ENCODE measurements at places on chromosomes 11 and 22.

DNA sequence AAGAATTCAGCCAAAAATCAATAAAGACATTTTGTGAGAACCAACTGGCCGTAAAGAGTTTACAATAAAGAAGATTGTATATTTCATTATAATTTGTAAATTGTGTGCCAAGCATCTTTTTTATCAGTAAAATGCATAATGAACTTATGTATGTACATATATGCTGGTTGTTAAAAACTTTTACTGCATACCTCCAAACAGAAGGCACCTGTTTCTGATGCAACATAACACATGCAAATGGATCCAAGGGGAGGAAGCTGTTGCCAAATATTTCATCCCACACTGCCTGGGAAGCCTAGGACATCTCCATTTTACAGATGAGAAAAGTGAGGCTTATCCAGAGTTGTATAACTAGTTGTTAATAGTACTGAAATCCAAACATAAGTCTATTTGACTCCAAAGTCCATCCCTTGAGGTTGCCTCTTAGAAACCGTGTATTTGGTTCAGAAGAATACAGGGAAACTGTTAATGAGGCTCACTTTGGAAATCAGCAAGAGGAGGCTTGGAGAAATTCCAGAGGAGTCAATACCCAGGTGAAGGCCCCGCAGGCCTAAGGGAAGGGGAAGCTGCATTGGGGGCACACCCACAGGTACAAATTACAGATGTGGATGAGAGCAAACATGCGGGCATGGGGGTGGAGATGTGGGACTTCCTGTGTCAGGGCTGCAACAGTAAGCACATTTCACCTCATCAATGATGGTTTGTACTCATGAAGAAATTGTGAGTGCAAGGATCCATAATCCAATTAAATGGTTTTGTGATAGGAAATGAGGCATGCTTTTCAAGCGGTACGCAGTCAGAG is 51.1 kb downstream of the RCN1 start:
- no peak for DNase-seq

GRCh38 chr22:38844315-38845003 is 631 bp upstream of the NPTXR start:
- DNase-seq, result no peak

DNA sequence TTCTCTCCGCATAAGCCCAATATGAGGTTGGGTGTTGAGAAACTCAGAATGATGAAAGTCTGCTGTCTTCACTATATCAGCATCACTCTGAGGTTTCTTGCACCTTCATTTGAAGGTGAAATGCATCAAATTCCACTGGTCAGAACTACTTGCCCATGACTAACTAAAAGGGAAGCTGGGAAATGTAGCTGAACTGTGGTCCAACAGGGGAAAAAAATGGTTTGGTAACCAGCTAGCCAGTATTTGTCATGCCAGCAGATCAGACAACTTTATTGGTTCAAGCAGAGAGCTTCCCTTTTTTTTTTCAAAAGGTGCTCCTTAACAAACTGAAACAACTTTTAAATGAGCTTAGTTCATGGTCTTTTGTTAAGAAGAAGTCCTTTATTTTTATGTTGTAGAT is 14.2 kb upstream of the PIK3C2A start:
- no peak for DNase-seq

- no peak for DNase-seq
Observed at GRCh38 chr11:103499710-103500340, 390.6 kb downstream of the DYNC2H1 start.

DNA sequence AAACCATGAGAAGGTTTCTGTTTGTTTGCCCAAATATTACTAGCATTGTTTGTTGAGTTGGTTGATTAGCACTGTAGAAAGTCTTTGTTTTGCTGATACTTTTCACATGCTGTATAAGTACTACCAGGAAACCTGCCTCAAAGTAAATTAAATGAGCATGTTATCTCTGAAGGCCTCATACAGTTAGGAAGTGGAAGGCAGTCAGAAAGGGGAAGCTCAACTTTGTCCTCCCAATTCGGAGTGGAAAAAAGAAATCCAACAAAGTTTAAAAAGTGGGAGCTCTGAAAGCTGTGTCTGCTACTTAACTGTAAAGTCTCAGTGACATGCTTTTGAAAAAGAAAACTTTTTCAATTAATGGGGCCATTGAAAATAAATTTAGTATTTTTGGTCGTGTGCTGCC is 188.3 kb upstream of the BLID start:
- DNase-seq, result no peak
